ENCODE measurements at places on chromosomes 5 and 9.
A peak's percentile ranks its signal among the peaks of the same experiment; 100 is the strongest.

DNA sequence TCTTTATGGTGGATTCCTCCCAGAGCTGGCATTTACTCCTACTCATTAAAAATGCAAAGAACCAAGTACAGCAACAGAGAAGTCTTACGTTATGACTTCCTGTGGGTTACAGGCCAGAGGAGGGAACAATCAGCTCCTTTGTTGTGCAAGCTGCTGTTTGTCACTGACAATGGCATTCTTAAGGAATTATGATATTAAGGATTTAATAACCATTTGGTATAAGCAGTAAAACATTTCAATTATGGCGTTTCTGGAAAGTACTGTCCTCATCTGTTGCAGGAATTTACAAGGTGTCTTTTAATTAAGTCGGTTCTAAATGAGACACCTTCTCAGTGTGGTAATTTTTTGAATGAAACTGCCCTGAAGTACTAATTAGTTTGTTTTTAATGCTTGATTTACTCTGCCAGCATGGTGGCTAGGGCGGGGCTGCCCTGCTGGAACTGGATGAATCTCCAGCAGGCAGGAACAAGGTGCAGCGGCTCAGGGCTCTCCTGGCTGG is 49.1 kb upstream of the VDAC1 start:
- no peak for DNase-seq

DNA sequence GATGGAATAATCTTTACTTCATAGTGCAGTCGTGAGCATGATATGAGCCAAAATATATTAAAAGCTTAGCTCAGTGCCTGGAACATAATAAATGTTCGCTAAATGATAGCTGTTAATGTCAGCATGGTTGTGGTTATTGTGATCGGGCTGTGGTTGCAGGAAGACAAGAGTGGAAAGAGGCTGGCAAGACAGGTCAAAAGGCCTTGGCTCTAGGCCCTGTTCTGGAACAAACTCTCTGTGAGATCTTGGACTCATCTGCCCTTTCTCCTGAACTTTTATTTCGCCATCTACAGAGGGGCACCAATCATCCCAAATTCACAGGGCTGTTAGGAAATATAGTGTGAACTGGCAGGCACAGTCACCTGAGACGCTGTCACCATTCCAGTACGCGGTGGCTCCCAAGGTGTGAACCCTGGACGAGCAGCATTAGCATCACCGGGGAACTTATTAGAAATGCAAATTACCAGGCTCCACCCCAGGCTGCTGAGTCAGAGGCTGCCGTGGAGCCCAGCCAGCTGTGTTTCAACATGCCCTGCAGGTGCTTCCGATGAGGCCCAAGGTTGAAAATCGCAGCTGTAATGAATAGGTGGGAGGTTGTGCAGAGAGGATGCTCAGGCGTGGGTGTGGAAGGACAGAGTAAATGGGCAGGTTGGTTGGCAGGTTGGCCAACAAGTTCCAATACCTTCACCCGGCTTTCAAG is 50.2 kb upstream of the SAP30L start:
- DNase-seq: no peak

GRCh38 chr5:94670726-94671125 is 52.3 kb downstream of the SLF1 start:
- DNase-seq: no peak

- no peak for DNase-seq
These were observed 20.5 kb downstream of the CSF1R start for GRCh38 chr5:150065886-150066285.

DNA sequence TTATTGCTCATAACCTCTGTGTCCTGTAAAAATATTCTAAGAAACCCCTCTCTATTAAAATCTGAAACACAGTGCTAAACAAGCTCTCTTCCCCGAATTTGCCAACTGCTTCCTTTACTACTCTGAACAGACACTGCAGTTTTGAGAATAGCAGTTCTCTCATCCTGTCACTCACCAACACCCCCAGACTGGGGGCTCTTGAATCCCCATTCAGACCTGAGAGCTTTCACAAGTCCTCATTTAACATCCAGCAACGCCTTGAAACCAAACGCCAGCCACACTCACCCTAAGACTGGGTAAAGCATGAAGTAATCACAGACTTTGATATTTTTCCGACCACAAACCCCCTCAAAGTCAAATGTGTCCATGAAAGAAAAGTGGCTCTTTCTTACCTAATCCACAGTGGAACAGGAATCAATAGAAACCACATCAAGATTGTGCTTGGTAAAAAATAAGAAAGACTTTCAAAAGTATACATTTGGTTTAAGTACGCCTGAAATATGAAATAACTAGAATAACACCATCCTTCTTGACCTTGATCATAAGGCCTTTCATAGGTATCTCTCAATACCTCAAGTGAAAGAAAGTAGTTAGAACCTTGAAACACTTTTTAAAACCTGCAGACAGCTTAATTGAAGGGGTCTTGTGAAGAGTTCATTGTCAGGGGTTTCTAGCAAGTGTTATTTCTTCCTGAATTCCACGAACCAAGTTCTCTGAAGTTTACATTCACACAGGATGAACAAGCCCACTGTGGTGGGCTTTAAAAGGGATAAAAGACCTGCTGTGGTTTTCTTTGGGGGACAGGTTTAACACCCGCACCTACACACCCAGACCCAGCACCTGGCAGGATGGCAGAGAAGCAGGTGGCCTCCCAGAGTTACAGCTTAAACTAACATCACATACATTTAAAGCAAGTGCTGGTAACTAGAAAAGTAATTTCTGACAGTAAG is 412.6 kb downstream of the MLLT3 start:
- DNase-seq: no peak

DNA sequence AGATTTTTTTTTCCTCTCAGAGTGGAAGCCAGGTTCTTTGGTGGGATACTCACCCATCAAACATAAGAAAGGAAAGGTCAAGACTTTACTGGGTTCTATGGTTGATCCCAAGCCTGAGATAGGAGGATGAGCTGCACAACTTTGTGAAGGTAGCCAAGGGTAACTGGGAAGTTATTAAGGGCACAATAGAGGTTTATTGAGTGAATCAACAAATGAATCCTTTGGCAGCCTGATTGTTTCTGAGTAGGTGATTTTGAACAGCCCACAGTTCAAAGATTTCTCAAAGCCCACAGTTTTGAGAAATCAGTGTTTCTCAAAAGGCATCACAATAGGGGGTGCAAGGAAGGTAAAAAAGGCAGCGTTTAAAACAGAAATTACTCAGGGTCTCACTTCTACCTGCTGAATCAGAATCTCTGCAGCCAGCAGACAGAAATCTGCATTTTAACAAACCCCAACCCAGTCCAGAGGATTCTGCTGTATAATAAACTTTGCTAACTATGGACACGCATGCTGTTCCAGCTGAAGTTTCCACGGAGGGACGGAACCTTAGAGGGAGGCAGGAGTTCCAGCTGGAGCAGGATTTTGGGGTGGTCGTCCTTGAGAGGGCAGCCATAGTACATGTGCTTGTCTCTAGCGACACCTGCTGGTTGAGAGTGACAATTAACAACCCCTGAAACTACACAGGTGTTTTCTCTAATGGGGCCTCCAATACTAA is 32.7 kb upstream of the FSD1L start:
- peak; percentile 38 for DNase-seq

GRCh38 chr9:19623941-19624340 is 164.9 kb downstream of the SLC24A2 start:
- DNase-seq: no peak

DNA sequence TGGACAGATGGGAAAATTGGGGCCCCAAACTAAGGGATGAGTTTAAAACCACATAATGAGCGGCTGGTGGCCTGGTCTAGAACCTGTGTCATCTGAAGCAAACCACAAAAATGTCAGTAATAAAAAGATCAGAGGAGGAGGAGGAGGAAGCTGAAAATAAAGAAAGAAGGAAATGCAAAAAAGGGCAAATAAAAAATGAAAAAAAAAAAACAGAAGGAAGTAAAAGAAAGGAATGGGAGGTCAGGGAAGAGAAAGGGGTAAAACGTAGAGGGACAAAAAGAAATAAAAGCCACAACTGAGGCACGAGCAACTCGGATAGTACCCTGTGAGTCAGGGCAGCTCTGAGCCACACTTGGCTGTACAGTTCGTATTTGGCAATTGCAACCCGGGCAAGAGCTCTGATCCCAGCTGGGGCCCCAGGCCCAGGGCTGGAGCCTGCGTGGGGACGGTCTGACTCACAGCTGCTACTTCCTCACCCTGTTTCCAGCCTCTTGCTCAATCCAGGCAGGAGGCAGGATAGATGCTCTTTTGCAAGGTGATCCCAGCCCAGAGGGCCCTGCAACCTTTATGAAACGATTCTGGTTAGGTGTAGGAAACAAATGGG is 137.9 kb upstream of the TRIM32 start:
- no peak for DNase-seq

- no peak for DNase-seq
These were observed 42.9 kb upstream of the AFAP1L1 start for GRCh38 chr5:149228618-149229297.

GRCh38 chr5:172921906-172922305 is 37.3 kb upstream of the RPL26L1 start:
- DNase-seq: no peak

- DNase-seq: no peak
These were observed 13.3 kb downstream of the GTF3C5 start for GRCh38 chr9:133044125-133044524.

DNA sequence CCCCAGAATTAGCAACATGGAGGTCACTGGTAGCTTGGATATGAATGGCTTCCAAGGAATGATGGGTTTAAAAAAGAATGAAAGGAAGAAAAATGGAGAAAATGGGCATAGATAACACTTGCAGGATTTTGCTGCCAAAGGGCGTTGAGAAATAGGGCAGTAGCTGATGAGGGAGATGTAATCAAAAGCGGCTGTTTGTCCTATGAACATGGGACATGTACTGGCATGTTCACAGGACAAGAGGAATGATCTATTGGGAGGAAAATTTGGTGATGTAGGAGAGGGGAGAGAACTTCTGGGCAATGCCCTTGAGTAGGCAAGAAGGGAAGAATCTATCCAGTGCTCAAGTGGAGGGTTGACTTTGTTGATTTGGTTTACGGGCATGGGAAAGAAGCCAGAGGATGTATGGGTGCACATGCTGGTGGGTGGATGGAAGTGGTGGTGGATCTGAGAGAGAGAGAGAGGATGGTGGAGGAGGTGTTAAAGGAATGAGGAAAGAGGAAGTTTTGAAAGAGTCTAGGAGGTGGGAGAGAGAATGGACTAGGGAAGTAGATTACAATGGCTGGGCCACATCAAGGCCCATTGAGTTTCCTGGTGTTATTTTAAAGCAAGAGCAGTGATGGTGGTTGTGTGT is 115.1 kb upstream of the MVB12B start:
- no peak for DNase-seq

DNA sequence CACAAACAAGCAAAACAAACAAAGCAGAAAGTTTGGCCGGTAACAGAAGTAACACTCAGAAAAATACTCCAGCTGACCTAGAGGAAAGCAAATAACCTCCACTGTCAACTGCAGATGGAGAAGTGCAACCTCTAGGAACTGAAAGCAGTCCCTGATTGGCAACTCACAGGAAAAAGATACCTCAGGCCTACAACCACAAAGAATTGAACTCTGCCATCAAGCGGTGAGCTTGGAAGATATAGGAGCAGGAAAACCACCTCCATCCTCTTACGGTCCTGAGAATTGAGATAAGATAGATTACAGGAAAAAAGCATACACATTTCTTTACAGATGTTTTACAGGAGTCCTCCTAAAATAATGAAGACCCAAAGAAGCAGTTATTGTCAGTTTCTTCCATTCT is 184.5 kb downstream of the PDZD2 start:
- no peak for DNase-seq

DNA sequence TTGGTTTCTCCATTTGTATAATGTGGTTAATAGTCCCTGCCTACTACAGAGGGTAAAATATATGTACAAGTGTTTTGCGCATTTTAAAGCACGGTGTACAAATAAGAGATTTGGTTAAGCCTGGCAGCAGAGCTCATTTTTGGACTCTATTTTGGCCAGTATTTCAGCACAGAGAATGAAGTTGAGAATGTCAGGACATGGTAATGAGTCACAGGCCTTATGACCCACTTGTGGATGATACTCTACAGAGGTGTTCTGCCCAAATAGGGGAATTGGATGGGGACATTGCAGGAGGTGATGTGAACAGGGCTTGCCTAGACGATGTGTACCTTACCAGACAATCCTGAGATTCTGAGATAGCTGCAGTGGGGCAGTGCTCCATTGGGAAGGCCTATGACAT is 50.6 kb downstream of the MELK start:
- no peak for DNase-seq

- DNase-seq: no peak
These were observed 4.6 kb downstream of the EPB41L4B start for GRCh38 chr9:109316207-109316640.

GRCh38 chr9:20225826-20226225 is 396.5 kb downstream of the MLLT3 start:
- no peak for DNase-seq

DNA sequence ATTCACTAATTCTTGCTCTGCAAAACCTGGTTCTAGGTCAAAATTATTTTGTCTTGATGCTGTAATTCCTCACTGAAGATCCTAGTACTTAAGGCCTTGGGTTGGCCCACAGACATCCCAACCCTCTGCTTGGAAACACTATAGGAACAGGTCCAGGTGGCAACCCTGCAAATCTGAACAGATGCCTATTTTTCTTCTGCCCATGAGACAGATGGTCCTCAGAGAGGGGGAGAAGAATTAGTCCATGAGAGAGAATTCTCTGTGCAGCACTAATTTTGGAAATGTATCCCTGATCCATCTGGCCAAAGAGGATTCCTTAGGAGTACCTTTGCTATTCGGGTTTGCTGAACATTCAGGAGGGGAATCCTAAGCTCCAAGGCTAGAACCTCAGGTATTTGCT is 156.3 kb downstream of the ELAVL2 start:
- no peak for DNase-seq

DNA sequence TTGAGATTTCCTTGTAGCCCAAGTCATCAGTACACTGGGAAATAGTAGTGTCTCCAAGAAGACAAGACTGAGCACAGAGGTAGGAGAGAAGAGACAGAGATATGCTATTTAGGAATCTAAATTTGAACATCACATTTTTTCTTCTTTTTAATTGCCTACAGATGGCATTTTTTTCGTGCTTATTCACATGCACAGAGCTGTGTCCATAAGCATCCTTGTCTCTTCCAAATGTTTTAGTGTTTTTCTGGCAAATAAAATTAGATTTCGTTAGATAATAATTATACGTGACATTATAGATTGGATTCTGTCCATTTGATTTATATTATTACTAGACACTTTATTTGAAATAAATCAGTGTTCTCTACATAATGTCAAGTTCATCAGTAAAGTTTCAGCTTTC is 80.9 kb downstream of the PRR16 start:
- no peak for DNase-seq

DNA sequence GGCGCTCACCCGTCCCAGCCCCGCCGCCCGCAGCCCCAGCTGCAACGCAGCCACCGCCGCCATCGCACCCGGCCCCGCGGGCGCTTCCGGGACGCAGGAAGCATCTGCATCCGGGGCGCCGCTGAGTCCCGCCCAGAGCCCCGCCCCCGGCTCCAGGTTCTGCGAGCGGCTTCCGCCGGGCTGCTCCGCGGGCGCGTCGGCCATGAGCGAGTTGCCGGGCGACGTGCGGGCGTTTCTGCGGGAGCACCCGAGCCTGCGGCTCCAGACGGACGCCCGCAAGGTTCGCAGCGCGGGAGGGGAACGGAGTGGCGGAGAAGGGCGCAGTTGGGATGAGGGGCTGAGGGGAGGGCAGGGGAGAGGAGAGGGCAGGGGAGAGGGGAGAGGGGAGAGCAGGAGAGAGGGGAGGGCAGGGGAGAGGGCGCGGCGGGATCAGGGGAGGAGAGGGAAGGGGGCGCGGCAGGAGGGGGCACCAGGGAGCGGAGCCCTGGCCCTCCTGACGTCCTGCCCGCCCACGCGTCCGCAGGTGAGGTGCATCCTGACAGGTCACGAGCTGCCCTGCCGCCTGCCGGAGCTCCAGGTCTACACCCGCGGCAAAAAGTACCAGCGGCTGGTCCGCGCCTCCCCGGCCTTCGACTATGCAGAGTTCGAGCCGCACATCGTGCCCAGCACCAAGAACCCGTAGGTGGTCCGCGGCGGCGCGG is at the start of the genes SURF1 and SURF2:
SURF1 (minus strand) TSS at position 97 of the 701 bp plus-strand sequence; CDS start at position 63, 34 bp downstream.
SURF2 (plus strand) TSS at position 160 of the 701 bp plus-strand sequence; CDS start at position 203, 43 bp downstream.
- peak; percentile 87 for DNase-seq
